ENCODE measurements at places on chromosomes 1 and 21. TPM values are rescaled to one million over a fixed set of nuclear protein-coding genes. Genes with fewer than 3 reads are reported as not detected.

Gene PPM1J
- 0.59 TPM for total RNA-seq

Gene CYP4B1
- not detected for total RNA-seq

Gene GUCA2B
- not detected for total RNA-seq

Gene NHLH1
- total RNA-seq: 0.18 TPM

Gene MYBPH
- total RNA-seq: not detected

Gene SLFNL1
- total RNA-seq: not detected

Gene SLC5A3
- 47.6 TPM for total RNA-seq

Gene CFHR5
- total RNA-seq: not detected

Gene NBPF4
- total RNA-seq: not detected

Gene ZBTB37
- 11.0 TPM for total RNA-seq

Gene ATP6V1G3
- not detected for total RNA-seq

Data from chondrocyte (in vitro differentiated cells).